ENCODE measurements at places on chromosomes 12 and 14.

- no peak for DNase-seq
These were observed 155.5 kb downstream of the PRKCH start for GRCh38 chr14:61476754-61477410.

DNA sequence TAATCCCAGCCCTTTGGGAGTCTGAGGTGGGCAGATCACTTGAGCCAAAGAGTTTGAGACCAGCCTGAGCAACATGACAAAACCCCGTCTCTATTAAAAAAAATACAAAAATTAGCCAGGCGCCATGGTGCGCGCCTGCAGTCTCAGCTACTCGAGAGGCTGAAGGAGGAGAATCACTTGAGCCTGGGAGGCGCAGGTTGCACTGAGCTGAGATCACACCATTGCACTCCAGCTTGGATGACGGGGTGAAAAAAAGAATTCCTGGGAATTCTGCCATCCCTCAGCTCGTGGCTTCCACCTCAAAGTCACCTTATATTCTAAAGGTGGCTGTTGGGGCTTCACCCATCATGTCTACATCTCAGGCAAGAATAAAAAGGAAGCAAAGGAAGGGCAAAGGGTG is 12.9 kb downstream of the BCL2L14 start:
- no peak for DNase-seq

GRCh38 chr12:117363953-117364486 is 2.6 kb upstream of the NOS1 start:
- DNase-seq = no peak

GRCh38 chr12:114682785-114683708 is 928 bp downstream of the TBX3 start:
- DNase-seq = no peak

DNA sequence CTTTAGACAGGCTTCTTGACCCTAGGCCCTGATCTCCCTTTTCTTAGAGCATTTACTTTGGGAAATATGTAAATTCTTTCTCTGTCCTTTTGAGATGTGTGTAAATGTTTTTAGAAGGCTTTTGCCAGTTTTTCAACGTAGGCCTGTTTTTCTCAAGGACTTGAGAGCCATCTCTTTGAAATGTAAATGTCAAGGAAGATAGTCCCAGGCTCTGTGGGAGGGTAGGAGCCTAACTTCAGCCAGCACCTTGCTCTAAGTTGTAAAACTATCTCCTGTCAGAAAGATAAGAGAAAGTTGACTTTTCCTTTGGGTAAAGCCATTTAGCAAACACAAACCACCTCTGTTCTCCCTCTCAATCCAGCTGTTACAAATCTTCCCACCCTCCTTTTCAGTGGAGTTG is 219.8 kb downstream of the RPS29 start:
- no peak for DNase-seq

DNA sequence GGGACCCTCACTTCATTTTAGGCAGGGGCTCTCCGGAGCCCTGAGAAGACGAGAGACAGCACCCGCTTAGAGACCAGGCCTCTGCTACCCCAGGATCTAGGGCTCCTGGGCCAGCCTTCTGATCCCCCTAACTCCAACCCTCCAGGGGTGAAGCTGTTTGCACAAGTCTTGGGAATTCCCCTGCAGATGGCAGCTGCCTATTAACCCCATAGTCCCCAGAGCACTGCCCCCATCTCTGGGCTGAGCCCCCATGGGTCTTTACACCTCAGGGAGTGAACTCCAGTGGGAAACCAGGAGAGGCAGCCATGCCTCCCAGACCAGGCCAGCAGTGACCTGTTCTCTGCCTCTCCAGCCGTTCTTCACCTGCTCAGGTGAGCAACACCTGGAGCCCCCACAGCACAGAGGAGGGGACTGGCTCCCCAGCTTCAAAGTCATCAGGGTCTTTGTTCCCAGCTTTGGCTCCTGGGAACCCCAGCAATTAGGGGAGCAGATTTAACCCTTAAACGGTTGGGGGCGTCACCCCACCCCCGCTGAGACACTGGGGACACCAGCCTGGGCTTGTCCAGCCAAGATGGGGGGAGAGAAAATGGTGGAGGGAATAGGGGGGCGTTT is 2.3 kb downstream of the WNT10B start:
- no peak for DNase-seq

GRCh38 chr12:38776647-38777046 is 128.7 kb downstream of the CPNE8 start:
- no peak for DNase-seq

DNA sequence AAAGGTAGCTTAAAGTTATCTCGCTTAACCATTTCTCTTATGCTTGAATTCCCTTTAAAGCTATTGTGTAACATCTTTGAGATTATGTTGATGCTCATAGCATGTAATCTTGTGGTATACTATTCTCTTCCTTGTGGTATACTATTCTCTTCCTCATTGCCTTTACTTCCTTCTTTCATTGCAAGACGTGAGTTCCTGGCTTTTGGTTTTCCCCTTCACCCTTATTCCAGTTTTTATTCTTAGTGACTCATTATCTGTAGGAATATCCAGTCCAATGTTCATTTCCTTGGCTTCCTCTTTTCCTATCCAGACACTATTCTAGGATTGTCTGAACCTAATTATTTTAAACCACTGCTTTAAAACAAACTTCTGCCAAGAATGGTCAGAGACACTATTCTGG is 564.0 kb downstream of the CCER1 start:
- no peak for DNase-seq

- DNase-seq = no peak
These were observed 14.0 kb upstream of the TESC start for GRCh38 chr12:117113231-117113630.

- DNase-seq = no peak
These were observed 283.2 kb downstream of the TTC8 start for GRCh38 chr14:89107626-89108025.

GRCh38 chr12:126545411-126545810 is 1480.2 kb downstream of the AACS start:
- DNase-seq = no peak

- DNase-seq = no peak
These were observed at the start of gene PPP1R36 for GRCh38 chr14:64549791-64550620. PPP1R36 (plus strand) TSS chr14:64549961; CDS start chr14:64549998, 37 bp downstream.

DNA sequence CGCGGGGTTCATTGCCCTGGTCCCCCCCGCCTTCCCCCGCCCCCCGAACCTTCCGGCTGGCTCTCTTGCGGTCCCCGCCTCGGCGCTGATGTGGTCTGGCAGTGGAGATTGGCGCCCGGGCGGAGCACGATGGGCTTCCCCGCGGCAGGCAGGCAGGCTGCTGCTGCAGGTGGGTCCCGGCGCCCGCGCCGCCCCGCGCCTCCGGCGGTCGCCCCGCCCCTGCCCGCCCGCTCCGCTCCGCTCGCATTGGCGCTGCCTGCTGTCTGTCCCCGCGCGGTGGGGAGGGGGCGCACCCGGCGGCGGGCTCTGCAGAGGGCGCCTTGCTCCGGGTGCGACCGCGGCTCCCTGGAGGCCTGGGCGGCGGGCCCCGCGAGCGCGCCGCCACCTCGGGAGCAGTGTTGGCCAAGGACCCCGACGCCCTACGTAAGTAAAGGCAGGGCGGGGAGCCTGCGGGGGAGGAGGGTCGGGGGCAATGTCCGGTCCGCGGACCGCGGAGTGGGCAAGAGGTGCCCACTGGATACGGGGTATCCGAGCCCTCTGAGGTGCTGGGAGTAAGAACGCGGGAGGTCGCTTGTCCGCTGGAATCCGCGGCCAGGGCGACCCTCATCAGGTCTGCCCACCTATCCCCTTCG is at the start of gene AKAP5:
Gene AKAP5 (plus strand): TSS at position 309 of the 632 bp plus-strand sequence. CDS start 2,896 bp downstream, outside the sequence.
- DNase-seq = peak; percentile 37

GRCh38 chr12:66665435-66665985 is 13.4 kb downstream of the GRIP1 start:
- no peak for DNase-seq

DNA sequence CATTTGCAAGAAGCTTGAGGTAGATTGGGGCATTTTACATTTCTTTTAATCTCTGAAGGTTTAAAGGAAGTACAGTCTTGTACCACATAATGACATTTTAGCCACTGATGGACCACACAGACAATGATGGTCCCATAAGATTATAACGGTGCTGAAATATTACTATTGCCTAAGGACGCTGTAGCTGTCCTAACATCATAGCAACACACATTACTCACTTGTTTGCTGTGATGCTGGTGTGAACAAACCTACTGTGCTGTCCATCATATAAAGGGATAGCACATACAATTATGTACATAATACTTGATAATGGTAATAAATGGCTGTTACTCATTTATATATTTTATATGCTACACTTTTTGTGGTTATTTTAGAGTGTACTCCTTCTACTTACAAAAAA is 127.1 kb upstream of the CPNE8 start:
- DNase-seq = no peak

GRCh38 chr14:74362361-74362915 is 14.2 kb downstream of the VRTN start:
- peak; percentile 34 for DNase-seq

GRCh38 chr14:55724736-55725135 is 144.7 kb downstream of the KTN1 start:
- DNase-seq = no peak

DNA sequence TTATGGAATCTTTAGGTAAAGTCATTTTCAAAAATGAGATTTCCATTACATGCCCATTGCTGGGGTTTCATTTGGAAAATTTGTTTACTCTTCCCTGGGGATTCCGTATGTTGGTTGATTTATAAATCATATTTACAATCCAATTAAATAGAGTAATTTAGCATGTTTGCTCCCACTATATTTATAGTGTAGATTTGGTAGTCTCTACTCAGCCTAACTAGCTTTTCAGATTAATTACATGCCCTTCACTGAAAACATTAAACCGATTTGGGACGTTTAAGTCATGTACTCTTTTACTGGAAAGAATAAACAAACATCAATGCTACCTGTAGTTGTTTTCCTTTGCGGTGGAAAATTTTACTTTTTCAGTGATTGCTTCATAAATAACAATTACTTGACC is 10.4 kb downstream of the PAX9 start:
- DNase-seq = no peak

GRCh38 chr14:100440207-100440631 is 117.1 kb downstream of the SLC25A47 start:
- DNase-seq = no peak

DNA sequence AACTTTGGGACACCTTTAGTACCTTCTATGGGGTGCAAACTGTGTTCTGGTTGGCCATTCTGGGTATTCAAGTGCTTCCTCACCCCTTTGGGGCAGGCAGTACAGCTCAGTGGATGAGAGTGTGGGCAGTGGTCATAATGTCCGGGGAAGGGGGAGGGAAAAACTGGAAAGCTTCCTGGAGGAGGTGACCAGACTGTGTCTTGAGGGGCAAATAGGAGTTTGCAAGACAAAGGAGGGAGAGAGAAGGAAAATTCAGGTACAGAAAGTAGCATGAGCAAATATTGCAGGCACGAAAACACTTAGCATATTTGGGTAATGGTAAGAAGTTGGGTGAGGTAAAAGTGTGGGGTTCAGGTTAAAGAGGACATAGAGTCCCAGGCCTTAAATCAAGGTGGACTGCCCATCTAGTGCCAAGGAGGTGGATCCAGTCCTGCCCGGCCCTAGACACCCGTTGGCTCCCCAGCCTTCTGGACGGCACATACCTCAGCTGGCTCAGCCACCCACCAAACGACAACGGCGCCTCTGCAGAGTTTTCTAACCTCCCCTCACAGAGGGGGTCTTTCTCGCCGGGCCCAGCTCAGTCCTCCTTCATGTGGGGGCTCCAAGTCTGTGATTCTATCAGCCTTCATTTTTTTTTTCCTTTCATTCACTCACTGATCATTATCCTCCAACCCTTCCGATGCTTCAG is 86.4 kb downstream of the DICER1 start:
- DNase-seq = no peak

DNA sequence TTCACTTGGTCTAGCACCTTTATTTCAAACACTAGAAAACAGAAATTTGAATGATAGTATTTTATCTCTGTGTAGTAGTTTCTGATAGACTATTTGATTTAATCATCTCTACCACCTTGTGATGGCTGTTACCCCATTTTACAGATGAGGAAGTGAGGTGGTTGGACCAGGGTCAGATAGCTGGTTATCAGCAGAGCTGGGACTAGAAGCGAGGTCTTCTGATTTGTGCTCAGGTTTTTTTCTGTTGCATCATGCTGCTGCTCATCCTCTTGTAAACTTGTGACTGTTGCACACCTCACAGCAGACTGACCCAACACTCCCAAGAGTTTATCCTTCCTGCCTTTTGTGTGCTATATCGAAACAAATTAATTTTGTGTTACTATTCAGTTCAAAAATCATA is 10.1 kb upstream of the MANSC4 start:
- DNase-seq = no peak

DNA sequence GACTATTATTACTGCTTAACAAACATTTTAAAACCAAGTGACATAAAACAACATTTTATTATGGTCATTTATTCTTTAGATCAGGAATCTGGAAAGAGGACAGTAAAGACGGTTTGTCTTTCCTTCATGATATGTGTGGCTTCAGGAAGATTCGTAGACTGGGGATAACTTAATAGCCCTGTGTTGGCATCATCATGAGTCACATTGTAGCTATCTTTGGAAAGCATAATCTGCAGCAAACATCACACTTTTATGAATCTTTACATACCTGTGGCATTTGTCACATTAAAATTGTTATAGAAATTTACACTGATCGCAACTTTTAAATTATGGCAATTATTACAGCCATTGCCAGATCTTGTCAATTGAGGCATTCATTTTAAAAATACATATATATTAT is 397.1 kb downstream of the NOVA1 start:
- DNase-seq = no peak

GRCh38 chr12:123532808-123533649 is 490 bp downstream of the RILPL1 start:
- peak; percentile 18 for DNase-seq

DNA sequence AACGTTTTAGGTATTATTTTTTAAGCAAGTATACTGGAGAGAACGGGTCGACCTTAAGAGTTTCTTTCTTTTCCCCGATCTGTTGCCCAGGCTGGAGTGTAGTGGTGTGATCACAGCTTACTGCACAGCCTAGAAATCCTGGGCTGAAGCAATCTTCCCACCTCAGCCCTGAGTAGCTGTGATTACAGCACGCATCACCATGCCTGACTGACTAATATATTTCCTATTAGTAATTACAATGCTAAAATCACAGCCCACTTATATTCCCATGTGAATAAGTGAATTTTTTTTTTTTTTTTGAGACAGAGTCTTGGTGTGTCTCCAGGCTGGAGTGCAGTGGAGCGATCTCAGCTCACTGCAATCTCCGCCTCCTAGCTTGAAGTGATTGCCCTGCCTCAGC is 50.4 kb downstream of the DICER1 start:
- no peak for DNase-seq

GRCh38 chr12:115922952-115923564 is 354.4 kb downstream of the MED13L start:
- DNase-seq = no peak

DNA sequence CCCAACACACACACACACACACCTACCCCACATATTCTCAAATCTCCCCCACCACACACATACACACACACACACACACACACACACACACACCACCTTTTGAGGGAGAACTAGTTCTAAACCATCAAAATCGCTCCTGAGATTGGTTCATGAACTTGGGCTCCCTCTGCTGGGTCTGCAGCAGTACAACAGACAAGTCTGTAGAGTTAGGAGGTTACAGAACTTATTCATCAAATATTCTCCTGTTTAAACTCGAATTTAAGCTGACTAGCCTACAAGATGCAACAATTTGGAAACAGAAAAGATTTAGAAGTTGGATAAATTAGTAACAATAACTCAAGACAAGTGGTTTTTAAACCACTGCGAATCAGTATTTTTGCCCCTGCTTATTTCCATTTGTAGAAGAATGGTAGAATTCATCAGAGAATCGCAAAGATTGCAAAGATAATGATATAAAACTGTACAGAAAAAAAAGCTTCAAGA is 136.4 kb upstream of the USP15 start:
- DNase-seq = peak; percentile 21

GRCh38 chr14:64476438-64476837 is 11.1 kb downstream of the AKAP5 start:
- DNase-seq = no peak
